ENCODE measurements at places on chromosomes 11 and 22. TPM values are rescaled to one million over a fixed set of nuclear protein-coding genes. Genes with fewer than 3 reads are reported as not detected.
A peak's percentile ranks its signal among the peaks of the same experiment; 100 is the strongest.

DNA sequence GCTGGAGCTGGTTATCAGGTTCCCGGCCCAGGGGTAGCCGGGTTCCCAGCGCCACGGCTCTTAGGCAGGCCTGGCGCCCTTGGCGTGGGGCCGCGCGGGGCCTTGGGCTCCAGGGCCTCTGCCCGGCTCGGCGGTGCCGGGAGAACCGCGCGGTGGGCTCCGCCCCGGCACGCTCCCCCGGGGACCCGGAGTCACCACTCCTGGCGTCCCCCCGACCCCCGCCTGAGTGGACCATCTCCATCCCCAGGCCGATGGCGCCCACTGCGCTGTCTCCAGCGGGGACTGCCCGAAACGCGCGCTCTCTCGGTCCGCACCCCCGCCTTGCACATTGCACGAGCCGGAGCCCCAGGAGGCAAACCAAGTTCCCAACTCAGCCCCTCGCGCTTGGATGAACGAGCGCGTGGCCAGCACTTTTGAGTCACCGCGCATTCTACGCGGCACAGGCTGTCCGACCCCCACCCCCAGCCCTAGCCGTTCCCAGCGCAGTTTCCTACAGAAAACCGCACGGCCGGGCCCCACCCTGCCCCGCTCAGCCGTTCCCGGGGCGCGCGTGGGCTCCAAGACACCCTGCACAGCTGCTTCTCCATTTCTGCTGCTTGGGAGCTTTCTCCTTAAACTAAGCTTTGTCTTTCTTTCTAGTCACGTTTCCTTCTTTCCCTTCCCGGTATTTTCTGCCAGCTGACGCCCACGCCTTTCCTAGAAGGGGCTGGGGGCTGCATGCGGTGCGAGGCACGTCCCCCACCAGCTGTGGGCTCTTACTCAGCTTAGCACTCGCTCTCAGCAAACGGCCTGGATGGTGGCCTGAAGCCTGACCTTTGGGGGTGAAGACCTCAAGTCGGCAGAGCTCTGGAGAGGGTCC is 650 bp upstream of the CHID1 start:
- DNase-seq, result no peak

- no peak for DNase-seq
Measured at GRCh38 chr11:121095561-121095960, 5.5 kb upstream of the TECTA start.

GRCh38 chr11:77402218-77402556 is 71.7 kb downstream of the PAK1 start:
- no peak for DNase-seq

DNA sequence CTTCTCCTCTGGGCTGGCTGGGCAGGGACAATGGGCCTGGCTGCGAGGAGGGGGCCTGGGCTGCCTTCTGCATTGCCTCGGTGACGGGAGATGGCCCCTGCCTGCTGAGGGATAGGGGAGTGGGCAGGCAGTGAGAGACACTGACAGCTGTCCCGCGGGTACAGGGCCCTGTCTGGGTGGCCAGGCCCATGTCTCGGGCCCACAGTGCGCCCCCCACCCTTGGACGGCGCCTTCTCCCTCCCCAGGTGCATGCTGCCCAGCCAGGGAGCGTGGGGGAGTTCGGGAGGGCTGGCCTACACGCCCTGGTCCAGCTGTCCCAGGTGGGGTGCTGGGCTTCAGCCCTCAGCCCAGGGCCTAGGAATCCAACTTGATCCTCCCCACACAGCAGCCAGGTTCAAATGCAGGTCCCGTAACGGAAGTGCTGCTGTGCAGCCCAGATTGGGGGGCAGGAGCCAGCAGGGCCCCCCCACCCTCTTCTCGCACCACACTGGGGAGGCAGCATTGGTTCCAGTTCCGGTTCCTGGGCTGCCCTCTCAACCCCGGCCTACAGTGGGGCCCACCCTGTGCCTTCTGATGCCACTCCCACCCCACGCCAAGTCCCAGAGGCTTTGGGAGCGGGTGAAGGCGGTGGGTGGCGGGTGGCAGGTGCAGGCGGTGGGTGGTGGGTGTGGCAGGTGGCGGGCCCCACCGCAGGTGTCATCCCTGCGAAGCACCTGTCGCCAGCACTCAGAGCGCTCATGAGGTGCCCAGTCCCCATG is 7.3 kb upstream of the TSSC4 start:
- no peak for DNase-seq

DNA sequence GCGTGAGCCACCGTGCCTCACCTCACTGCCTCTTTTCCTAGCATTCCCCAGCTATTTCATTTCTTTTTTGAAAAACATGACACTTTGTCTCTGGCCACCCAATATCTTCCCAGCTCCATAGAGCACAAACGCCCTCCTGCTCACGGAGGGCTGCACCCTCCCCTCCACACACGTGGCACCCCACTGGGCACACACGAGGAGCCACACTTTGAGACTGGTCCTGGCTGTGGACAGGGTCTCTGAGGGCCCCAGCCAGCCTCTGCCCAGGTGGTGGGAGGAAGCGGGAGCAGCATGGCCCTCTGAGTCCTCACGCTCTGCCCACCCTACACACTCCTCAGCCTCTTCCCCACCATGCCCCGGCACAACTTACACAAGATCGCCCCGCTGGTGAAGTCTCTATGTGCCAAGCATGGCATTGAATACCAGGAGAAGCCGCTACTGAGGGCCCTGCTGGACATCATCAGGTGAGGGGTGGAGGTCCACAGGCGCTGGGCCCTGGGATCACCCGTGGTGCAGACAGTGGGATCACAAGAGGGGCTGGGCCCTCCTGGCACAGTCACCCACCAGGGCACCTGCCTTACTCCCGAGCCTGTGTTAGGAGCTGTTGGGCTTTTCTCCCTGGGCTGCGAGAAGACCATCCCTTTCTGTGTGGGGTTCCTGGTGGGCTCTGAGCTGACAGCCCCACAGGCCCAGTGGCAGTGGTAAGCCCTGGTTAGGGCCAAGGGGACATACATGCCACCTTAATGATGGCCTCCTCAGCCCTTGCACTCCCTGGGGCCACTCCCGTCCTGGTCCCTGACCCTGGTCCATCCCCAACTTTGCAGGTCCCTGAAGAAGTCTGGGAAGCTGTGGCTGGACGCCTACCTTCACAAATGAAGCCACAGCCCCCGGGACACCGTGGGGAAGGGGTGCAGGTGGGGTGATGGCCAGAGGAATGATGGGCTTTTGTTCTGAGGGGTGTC is 26.2 kb downstream of the FADS3 start:
- DNase-seq, result no peak

DNA sequence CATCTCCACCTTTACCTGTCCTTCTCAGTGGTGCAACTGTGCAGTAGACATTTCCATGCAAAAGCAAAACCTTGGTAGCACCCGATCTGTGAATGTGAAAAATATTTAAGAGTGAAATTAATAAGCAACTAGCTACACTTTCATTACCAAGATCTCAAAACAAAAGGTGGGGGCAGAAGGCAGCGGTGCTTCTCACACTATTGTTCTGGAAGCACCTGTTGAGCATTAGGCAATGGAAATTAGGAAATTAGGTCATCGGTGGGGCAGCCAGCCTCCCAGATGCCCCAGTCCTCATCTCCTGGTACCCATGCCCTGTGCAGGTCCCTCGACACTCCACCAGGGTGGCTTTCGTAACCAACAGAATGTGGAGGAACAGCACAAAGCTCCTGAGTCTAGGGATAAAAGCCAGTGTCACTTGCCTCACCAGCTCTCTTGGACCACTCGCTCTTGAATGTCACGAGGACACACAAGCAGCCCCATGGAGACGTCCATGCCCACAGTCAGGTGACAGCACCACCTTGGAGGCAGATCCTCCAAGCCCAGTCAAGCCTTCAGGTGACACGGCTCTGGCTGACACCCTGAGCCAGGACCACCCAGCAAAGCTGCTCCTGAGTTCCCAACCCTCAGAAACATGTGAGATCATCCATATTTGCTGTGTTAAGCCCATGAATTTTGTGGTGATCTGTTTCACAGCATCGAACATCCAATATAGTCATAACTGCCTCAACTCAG is 3.3 kb downstream of the LTO1 start:
- no peak for DNase-seq

- no peak for DNase-seq
Measured at GRCh38 chr11:16169956-16170847, 186.1 kb downstream of the SOX6 start.

DNA sequence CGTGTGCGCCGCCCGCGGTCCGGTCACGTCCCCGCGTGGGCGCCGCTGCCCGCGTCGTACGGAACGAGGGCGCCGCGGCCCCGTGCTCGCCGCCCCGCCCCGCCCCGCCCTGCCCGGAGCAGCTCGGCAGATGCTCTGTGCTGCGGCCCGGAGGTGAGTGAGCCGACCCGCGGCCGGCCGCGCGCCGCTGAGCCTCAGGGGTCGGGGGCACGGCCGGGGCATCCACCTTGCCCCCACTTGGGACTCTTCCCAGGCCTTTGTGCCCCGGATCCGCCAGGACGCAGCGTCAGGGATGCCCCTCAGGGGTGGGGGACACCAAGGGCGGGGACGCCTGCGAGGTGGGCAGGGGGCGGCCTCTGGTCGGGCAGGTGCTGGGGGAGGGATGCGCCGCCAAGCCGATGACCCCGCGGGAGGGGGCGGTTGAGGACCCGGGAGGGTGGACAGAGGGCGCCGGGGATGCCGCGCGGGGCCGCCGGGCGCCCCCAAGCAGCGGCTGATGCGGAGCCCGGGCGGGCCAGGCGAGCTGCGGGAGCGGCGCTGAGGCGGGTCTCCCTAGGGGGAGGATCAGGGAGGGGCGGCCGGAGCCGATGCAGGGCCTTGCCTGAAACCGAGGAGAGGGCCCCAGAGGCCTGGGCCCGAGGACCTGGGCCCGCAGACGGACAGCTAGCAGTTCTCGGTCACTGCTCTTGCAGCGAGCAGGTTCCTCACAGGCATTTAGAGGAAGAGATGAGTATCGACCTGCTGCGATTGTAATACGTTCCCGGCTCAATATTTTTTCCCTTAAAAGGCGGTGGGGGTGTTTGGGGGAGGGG is at the start of gene GNAZ:
Gene GNAZ, plus strand, starts transcription at position 102 of the 812 bp plus-strand sequence. CDS start 25,177 bp downstream, outside the sequence.
- peak; percentile 28 for DNase-seq

GRCh38 chr11:9380773-9381172 is 3.7 kb upstream of the IPO7 start:
- DNase-seq, result no peak

DNA sequence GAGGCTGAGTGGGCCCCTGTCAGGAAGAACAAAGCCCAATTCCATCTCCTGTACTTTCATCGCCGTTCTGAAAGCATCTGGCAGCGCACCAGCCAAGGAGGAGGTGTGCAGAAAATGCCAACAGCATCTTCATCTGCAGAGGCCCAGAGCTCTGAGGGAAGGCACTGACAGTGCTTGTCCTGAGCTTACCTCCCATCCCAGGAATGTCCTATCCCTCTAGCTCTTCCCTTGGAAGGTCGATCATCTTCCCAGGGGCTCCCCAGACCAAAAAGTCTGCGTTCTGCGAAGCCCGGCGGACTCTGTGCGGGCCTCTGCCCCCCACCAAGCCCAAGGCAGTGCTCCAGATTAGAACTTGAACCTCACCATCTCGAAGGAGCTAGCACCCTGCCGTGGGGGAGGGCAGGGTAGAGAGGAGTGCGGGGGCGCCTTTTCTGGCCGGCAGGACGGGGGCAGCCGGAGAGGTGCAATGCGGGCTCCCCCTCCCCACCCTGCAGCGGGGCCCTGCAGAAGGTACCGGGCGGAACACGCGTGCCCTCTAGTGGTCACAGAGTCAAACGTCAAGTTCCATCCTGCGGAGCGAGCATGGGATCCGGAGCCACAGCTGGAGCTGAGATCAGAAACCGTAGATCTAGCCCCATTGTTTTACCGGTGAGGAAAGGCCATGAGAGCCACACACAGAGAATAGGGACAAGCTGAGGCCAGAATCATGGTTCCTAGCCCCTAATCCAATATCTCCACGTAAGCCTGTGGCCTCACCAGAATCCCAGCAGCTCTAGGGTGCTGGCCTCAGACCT is 5.0 kb downstream of the SCN2B start:
- peak; percentile 76 for DNase-seq

DNA sequence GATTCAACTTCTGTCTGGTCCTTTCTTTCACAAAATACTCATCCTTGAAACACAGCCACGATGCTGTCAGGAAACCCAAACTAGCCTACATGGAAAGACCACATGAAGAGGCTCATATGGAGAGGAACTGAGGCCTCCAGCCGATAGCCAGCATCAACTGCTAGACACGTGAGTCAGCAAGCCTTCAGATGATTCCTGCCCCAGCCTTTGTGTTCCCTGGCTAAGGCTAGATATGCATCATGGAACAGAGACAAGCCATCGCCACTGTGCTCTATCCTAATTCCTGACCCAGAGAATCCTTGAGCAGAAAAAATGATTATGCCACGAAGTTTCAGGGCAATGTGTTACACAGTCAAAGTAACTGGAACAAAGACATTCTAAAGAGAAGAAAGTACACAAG is 75.5 kb downstream of the ENTHD1 start:
- DNase-seq, result no peak

Gene APOL5
- not detected for total RNA-seq

GRCh38 chr11:33263549-33263948 is 6.4 kb downstream of the HIPK3 start:
- no peak for DNase-seq

DNA sequence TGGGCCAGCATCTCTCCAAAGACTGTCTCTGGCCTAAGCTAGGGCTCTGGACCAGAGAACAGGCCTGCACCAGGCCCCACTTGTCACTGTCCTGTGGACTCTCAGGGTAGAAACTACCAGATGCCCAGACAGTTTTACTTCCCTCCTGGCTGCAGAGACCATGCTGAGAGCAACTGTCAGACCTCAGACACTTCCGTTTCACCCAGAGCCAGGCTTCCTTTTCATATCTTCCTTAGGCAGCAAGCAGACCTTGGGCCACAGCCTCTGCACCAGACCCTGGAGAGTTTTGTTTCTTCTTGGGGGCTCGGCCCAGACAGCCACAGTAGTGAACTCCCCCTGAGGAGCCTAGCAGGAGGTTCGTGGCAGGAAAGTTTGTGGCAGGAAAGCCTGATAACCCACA is 12.1 kb upstream of the FCHSD2 start:
- no peak for DNase-seq

Gene GRIA4
- 0.27 TPM for total RNA-seq

DNA sequence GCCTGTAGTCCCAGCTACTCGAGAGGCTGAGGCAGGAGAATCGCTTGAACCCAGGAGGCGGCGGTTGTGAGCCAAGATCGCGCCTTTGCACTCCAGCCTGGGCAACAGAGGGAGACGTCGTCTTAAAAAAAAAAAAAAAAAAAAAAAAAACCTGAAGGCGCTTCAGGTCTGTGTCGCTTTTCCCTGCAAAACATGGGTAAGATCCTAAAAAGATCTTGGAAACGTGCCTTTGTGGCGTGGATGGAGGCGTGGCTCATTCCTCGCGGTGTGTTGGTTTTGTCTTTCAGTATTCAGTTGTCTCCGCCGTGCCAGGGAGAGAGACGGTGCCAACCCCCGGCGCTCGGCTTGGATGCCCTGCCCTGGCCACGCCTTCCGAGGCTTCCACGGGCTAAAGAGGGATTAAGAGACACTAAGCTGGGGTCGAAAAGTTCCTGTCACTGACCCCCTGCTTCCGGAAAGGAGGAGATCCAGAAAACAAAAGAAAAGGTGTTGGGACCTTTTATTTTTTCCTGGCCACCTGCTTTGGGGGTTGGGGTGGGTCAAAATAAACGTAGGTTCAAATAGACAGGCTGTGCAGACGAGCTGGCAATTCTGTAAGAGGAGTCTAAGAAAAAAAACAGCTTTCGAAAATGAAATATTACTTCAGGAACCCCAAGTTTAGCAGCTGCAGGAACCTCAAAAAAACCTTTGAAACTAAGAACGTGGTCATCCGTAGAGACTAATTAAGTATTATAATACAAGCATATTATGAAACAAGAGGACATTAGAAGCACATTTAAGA is 1.1 kb upstream of the SLC35F2 start:
- DNase-seq, result peak; percentile 46

- DNase-seq, result no peak
Measured at GRCh38 chr11:47912843-47913437, 64.8 kb upstream of the NUP160 start.

- DNase-seq, result no peak
Measured at GRCh38 chr11:26778000-26778757, 56.3 kb upstream of the SLC5A12 start.

Gene OR2AG2
- under 0.01 TPM for total RNA-seq
